Jurkat, Clone E6-1 (cell line): ENCODE measurements at places on chromosomes 6 and 20.

DNA sequence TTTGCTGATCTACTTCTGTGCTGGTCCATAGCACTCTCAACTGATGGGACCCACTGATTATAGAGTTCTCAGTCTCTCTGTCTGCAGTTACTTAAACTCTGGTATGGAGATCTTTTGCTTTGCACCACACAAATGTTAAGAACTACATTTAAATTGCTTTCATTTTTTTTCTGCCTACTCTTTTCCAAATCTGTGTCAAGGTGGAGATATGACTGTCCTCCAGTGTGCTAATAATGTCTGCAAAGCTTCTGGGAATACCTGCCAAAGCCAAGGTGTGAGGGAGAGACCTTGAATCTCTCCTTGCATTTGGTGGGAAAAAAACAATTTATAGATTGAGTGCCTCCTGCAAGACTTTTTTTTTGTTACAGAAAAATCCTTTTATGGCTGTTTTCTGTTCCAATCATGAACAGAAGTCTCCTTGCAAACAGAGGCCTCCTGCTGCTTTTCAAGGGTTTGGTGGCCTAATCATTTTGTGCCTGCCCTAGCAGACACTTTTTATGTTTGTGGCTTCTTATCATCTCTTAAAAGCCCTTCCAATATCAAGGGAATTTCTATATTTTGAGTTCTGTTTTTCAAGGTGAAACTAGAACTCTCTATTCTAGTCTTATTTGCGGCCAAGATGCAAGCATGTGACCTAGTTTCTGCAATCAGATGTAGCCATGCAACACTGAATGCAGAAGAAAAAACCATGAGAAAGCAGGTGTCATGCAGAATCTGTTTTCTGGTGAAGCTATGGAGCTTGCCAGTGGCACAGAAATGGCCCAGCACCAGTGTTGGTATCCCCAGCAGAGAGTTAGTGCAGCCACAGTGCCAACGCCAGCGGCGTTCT is 23.2 kb upstream of the AKIRIN2 start:
- no peak for DNase-seq

DNA sequence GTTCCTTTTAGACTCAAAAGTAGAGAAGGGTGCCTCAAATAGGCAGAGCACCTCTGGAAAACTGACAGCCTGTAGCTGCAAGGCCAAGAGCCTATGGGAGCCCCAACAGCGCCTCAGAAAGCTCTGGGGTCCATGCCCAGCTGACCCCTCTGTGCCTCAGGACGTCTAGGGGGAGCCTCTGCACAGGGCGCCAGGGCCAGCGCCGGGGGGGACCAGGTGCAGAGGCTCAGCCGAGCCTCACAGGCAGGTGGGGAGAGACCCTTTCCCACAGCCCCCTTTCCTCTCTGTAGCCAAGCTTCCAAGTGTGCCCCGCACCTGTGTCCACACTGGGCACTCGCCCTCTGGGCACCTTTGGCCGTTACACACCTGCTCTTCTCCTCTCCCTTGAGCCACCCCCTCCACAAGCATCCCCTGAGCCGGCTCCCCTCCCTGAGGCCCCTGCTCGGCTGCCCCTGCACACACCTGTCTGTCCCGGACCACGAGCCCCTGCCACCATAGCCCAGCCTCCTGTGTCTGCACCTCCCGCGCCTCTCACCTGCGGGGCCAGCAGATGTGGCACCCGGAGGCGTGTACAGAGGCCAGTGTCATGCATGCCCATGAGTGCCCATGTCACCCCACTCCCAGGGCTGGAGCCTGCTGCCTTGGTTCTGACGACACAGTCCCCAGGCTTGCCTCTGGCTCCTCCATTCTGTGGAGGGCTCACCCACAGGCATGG is 53.2 kb downstream of the GINS1 start:
- DNase-seq, result no peak

DNA sequence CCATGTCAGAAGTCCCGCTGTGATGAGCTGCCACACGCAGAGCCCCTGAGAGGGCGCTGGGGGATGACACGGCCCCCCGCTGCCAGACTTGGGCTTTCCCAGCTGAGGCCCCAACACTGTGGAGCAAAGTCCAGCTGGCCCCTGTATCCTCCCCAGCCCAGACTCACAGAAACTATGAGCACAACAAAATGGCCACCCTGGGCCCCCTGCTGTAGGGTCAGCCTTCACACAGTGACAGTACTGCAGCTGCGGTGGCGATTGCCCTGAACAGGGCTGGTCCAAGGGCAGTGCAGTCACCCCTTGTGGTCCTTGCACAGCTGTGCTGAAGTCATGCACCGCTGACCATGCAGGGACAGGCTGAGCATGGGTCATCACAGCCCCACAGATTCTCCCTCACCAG is 78.2 kb upstream of the CST7 start:
- no peak for DNase-seq

GRCh38 chr6:111462770-111463391 is 20.1 kb downstream of the REV3L start:
- no peak for DNase-seq

GRCh38 chr6:23611776-23612381 is 514.1 kb upstream of the NRSN1 start:
- no peak for DNase-seq

DNA sequence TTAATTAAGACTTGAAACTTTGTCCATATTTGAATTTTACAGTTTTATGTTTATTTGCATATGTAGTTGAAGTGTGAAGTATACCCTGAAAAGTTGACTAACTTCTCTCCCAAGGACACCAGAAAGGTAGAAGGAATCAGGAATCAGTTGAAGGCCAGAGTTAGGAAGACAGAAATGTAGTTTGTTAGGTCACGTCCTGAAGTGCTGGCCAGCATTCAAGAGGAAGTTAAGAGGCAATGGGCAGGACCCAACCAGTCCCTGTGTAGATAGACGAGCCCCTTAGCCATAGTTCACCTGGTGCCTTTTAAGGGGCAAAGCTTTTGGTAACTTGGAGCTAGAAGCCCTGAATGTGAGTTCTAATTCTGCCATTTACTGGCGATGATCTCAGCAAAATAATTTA is 250.4 kb upstream of the KCNQ5 start:
- DNase-seq, result no peak

DNA sequence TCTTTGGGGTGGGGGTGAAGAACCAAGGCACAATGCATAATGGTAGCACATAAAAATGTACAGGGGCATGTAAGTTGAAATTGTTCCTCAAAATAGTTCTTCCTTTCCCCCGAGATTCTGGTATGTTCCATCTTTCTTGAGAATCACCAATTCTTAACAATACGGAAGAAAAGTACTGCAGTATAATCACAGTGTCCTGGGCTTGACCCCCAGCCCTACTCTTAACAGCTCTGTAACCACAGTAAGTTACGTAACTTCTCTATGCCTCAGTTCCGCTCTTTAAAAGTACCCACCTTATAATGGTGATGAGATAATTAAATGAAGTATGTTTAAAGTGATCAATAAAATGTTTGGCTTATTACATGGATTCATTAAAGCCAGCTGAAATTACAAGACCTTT is 104.5 kb downstream of the SMLR1 start:
- no peak for DNase-seq

- no peak for DNase-seq
Observed at GRCh38 chr6:79134699-79135474, 56.8 kb upstream of the PHIP start.

- DNase-seq, result no peak
Observed at GRCh38 chr6:161274488-161274858, 612 bp upstream of the AGPAT4 start.

DNA sequence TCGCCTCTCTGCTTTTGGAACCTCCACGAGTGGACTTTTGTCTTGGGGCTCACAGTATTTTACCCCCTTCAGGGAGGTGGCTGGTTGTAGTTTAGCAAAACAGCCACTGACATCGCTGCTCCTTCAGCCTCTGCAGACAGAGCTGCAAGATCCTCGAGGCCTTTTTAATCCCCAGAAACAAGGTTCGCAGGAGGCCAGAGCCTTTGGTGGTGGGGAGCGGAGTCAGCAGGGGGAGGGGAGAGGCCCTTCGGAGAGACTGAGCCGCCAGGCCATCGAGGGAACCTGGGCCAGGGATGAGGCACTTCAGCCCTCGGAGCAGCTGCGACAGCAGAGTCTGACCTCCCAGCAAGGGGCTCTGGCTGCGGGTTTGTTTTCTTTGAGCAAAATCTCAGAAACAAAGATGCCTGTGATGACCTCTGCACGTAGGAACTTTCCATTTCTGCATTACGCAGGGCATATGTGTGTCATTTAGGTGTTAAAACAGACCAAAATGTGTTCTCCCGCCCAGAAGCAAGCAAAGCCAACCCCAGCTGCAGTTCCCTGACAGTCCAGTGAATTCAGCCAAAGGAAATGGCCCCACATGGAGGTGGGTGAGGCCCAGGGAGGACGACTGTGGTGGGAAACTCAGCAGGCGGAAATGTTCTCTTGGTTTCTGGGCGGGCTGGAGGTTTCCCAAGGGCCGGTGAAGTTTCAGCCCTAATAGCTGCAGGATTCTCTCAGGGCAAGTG is 171.2 kb upstream of the SULF2 start:
- DNase-seq, result no peak
